ENCODE measurements at places on chromosomes 12 and 14.

GRCh38 chr12:78703820-78704525 is 160.6 kb upstream of the SYT1 start:
- DNase-seq, result no peak

- DNase-seq, result no peak
These were observed 36.3 kb downstream of the PLEKHG7 start for GRCh38 chr12:92739113-92739512.

- peak; percentile 68 for DNase-seq
These were observed 18.2 kb upstream of the RNASE12 start for GRCh38 chr14:20609215-20610001.

DNA sequence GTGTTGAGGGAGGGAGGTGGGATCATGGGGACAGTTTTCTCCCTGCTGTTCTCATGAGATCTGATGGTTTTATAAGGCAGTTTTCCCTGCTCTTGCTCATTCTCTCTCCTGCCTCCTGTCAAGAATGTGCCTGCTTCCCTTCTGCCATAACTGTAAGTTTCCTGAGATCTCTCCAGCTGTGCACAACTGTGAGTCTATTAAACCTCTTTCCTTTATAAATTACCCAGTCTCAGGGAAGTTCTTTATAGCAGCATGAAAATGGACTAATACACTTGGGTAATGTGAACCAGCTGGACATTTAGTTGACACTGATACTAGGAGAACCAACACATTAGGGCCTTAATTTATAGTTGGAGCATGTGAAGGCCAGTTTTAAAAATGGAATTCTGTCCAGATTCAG is 12.4 kb upstream of the CCDC91 start:
- DNase-seq, result no peak

DNA sequence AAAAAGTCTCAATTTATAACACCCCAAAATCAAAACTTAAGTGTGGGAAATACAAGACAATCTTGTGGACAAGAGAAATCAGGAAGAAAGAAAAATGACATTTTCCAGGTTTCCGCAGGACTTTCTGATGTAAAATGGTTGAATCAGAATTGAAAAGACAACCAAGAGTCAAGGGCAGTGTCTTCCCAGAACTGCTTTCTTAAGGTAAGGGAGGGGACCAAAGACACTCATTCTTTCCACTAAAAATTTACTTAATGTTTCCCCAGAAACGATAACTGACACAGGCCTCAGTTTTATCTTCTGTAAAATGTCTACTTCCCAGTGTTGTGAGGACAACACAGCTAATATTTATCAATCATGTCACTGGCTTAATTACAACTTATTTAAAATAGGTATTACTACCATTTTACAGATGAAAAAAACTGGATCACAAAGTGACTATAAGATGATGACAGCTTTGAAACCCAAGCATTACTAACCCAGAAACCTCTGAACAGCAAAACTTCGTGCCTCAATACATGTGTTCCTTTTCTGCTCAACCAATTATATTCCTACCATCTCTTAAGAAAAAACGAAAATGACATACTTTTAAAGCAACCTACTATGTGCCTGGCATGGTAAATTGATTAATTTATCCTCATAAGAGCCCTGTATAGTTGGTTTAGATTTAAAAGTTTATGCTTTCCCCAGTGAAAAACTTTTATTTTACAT is 4.6 kb downstream of the SINHCAF start:
- DNase-seq, result no peak

DNA sequence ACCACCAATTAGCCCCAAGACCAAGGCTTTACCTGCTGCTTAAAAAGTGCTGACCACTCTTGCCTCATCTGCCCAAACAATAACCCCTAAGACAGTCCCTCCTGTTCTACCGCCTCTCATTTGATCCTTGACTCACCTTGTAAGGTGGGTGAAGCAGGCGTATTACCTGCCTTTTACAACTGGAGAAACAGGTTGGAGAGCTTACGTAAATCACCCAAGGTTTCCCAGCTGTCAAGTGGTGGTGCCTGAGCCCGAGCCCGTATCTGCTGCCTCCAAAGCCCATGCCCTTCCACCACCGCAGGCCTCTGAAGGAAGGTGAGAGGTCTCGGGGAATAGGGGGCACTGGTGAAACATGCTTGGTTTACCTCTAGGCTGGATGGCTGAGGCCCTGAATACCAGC is 36.6 kb downstream of the MAX start:
- DNase-seq, result no peak

DNA sequence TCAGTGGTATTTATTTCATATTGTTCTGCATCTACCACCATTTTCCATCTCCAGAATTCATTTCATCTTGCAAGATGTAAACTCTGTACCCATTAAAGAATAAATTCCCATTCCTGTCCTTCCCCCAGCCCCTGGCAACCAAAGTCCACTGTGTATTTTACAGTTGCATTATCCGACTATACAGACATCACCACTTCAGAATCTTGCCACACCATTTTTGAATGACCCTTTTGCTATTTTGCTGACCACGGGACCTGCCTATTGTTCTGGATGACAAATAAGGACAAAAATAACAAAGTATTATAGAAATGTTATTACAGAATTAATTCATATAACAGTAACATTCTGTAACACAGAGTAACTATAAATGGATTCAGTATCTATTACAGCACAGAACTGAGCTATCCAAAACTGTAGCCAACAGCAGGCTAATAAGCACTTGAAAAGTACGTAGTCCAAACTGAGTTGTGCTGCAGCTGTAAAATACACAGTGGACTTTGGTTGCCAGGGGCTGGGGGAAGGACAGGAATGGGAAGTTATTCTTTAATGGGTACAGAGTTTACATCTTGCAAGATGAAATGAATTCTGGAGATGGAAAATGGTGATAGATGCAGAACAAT is 61.3 kb downstream of the CDK17 start:
- DNase-seq, result no peak

DNA sequence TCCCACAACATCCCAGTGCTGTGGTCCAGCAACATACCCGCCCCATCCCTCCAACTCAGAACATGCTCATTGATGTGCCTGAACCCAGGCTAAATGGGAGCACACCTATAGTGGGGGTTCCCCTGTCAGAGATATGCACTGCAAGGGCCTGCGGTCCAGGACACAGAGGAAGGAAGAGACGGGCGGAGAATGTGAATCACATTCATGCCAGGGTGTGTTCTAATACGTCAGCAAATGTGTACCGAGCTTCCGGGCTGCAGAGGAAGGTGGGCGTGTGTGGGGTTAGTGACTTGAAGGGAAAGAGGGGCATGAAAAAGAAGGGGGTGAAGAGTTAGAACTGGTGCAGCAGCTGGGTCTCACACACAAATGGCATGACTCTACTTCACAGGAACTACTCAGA is 83.7 kb downstream of the DPF3 start:
- DNase-seq, result peak; percentile 24

DNA sequence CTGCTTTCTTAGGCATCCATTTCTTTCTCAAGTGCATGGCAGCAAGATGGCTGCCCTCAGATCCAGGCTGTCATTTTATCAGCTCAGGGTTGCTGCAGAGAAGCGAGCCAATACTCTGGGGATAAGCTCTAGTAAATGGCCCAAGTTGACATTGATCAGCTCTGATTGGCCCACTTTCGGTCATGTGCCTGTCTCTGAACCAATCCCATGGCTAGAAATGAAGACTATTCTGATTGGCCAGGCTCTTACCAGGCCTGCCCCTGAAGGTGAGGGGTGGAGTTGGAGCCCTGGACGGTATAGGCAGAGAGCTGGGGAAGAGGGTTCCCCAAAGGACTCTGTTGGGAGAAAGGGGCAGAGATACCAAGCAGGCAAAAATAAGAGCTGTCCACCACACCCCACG is 41.4 kb downstream of the MYO1H start:
- no peak for DNase-seq

- DNase-seq, result no peak
These were observed 908.1 kb downstream of the GALC start for GRCh38 chr14:87084908-87085307.

DNA sequence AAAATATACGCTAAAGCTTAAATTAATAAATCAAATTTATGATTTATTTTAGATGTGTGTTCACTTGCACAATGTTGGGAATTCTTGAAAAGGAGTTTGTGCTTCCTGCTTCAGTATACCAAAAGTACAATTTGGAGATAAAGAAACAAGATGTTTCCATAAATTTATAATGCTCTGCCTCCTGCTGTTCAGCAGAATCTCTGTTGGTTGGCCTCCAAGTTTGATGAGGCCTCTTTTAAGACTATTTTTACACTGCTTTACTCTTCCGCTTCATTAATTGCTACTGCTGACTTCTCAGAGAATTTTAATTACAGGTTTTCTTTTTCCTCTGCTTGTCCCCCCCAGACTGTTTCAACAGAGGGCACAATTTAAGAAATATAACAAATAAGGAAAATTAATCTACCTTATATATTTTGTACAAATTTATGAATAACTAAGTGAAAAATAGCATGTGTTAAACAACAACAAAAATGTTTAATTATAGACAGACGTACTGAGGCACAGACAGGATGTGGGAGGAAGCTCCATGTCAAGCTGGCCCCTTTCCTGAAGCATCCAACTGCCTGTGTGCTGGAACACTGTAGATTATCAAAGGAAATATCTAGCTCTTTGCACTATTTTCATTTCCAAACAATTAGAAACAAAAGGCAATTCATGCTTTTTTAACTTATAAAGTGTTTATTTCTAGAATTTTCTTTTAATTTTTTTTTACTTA is 83.9 kb downstream of the PIK3C2G start:
- DNase-seq, result no peak

GRCh38 chr12:43308776-43309175 is 243.2 kb downstream of the ADAMTS20 start:
- DNase-seq, result no peak

- DNase-seq, result no peak
These were observed 32.7 kb downstream of the ZNF605 start for GRCh38 chr12:132923356-132923909.

GRCh38 chr14:57071639-57072038 is 197.1 kb downstream of the EXOC5 start:
- DNase-seq, result no peak
